ENCODE measurements at places on chromosomes 16 and 17.
A peak's percentile ranks its signal among the peaks of the same experiment; 100 is the strongest.

DNA sequence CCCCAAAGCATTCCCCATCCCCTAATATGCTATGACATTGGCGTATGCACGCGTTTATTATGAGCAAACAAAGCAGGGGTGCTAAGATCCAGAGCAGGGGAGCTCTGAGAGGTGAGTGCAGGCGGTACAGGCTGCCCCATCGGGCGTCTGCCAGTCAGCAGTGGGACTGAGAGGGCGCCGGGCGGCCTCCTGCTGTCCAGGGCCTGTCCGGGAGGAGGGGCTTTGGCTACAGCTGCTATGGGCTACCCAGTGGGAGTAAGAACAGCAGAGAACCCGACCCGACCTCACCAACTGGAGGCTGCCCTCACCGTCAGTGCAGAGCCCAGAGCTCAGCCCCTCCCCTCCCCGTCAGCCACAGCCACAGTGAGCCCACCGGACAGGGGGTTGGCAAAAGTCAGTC, 18.5 kb upstream of the AATK start:
- DNase-seq, result no peak

- DNase-seq, result no peak
These were observed 16.4 kb downstream of the CDK5RAP3 start for GRCh38 chr17:47987240-47987835.

- DNase-seq, result peak; percentile 35
These were observed 16.7 kb downstream of the GNGT2 start for GRCh38 chr17:49193513-49194296.

DNA sequence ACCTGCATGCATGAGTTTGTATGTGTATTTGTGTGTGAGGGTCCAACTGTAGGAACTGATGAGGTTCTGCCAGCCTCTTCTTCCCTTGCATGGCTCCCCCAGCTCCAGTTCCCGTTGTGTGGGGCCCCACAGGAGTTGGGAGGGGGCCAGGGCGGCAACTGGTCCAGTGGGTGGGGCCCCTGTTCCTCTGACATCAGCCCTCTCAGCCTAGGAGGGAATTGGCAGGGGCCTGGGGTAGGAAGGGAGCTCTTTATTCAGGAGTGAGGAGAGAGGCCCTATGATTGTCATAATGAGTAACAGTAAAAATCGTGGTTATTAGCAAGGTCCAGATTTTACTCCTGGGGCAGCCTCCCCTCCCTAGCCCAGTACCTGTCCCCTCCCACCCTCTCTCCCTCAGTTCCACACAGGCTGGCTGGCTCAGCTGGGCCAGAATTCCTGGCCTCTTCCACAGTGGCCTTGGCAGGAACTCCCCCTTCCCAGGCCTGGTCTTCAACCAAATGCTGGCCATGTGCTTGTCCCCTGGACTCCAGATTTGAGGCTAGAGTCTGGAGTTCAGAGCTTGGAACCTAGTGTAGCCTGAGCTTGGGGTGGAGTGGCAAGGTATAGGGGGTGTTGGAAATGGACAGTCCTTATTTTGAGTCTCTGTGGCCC, 18.9 kb downstream of the RARA start:
- DNase-seq, result no peak

DNA sequence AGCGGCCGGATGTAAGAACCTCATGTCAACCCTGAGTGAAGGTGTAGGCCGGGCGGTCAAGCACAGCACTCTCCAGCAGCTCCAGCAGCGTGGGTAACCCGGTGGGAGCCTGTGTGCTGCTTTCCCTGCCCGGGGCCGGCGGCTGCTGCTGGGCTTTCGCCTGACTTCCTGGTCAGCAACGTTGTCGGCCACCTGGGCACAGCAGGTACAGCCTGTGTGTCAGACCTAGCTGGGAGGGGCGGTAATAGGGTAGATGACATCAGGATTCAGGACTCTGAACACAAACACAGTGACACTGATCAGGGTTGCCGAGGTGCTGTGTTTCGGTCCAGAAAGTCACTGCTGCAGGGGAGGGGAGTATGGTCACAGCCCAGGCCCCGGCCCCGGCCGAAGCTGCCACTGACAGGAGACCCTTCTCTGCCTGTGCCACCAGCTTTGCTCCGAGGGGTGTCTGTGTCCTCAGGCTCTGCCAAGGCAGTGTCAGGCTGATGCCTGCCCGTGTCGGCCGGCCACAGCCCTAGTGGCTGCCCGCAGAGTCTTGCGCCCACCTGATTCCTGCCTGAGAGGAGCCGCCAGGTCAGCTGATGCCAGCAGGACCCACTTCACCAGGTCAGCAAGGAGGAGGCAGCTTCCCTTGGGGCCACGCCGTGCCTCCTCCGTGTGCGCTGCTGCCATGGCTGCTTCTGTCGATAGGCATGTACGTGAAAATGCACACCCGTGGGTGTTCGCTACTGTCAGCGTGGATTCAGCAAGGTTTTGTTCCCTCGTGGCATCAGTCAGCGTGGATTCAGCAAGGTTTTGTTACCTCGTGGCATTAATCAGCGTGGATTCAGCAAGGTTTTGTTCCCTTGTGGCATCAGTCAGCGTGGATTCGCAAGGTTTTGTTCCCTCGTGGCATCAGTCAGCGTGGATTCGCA, 9.2 kb downstream of the RAB40C start:
- DNase-seq, result no peak

DNA sequence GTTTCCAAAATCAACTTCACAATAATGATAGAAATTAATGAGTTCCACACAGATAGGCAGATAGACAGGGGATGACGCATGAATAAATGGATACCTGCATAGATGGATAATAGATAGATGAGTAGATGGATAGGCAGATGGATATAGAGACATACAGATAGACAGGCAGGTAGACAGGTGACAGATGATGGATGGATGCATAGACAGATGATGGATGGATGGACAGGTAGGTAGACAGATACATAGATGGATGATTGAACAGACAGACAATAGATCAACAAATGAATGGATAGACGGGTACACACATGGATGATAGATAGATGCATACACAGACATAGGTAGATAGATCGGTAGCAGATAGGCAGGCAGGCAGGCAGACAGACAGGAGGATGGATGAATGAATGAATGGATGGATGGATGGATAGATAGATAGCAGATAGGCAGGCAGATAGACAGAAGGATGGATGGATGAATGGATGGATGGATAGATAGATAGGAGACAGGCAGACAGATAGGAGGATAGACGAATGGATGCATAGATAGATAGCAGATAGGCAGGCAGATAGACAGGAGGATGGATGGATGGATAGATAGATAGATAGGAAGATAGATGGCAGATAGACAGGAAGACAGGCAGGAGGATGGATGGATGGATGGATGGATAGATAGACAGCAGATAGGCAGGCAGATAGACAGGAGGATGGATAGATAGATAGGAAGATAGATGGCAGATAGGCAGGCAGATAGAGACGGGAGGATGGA, 142.5 kb downstream of the RBFOX3 start:
- DNase-seq, result no peak

DNA sequence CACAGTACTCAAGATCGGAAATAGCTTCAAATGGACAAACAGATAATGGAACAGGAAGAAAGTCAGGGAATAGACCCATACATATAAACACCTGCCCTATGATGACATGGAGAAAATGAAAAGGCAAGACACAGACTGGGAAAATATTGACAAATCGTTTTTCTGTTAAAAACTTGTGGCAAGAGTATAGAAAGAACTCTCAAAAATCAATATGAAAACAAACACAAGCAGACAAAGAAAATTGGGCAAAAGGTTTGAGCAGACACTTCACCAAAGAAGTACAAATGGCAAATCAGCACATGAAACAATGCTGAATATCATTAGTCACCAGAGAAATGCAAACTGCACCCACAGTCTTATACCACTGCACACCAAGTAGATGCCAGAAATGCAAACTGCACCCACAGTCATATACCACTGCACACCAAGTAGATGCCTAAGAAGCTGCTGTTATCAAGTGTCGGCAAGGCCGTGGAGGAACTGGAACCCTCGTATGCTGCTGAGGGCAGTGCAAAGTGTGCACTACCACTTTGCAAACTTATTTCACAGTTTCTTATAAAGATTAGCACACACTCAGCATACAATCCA, 123.5 kb upstream of the CHMP6 start:
- no peak for DNase-seq
